ENCODE measurements at places on chromosomes 6 and 20.

- ATAC-seq: peak; percentile 17
These were observed 825 bp downstream of the RIMS1 start for GRCh38 chr6:71887006-71887743.

DNA sequence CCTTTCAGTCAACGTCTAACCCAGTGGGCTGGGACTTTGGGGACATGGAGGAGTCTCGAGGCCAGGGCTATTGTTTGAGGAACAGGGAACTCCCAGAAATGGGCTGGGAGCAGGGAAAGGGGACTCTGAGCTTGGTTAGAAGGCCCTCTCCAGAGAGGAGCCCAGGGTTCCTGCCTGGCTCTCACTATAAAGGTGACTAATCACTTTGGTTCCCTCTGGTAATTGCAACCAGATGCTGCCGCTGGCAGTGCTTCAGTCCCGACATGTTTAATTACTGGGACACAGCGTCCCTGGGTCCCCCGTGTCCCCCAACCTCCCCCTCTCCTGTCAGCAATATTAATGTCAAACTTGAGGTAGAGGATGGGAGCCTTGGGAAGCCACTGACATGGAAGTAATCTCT, 5.0 kb upstream of the GDF5 start:
- no peak for ATAC-seq

DNA sequence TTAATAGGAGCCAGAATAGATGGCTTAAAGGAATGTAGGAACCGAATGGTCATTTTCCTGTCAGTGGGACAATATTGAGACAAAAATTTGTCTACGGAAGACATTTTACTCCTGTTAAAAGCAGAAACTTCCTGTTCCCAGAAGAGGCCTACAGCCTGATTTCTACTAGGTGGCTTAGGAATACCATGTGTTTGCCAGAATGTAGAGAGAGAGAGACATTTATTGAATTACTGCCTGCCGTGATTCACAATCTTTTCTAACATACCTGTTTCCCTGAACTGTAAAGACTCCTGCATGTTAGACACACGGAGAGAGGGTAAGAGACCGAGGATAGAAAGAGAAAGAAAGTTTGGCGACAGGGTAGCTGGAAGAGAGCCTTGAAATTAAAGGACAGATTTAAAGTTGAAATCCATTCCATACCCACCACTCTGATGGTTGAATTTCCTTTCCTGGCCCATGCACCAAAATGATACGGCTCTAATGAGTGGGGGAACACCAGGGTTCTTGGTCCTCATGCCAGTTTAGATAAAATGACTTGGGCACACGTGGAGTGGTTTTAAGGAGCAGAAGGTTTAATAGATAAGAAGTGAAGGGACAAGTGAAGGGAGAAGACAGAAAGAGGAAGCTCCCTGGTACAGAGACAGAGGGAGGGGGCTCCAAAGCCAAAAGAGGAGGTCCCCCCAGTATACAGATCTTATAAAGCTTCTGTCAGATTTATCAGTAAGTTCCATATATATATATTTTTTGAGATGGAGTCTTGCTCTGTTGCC, 22.5 kb downstream of the NCOA3 start:
- no peak for ATAC-seq

DNA sequence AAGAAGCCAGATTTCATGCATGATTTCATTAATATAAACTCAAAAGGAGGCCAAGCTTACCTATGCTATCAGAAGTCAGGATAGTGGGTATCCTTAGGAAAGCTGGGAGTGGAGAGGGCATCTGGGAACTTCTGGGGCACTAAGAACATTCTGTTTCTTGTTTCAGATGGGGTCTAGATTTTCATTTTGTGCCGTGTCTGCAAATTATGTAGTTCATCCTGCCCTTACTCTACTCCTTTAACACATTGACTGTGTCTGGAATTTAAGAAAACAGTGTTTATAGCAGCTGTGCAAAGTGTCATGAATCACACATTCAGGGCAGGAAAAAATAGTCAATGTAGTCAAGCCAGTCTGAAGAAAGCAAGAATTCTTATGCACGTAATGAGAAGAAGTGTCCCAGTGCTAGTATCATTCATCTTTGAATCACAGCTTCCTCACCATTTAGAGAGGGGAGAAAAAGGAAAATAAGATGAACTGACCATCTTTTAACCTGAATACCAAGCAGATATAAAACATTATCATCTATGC, 11.6 kb upstream of the SPTLC3 start:
- no peak for ATAC-seq

- ATAC-seq: no peak
These were observed 16.5 kb downstream of the UQCC2 start for GRCh38 chr6:33694977-33695376.
